ENCODE measurements at places on chromosomes 11 and 22. TPM values are rescaled to one million over a fixed set of nuclear protein-coding genes. Genes with fewer than 3 reads are reported as not detected.

Gene DGKZ
- total RNA-seq, result 100 TPM

DNA sequence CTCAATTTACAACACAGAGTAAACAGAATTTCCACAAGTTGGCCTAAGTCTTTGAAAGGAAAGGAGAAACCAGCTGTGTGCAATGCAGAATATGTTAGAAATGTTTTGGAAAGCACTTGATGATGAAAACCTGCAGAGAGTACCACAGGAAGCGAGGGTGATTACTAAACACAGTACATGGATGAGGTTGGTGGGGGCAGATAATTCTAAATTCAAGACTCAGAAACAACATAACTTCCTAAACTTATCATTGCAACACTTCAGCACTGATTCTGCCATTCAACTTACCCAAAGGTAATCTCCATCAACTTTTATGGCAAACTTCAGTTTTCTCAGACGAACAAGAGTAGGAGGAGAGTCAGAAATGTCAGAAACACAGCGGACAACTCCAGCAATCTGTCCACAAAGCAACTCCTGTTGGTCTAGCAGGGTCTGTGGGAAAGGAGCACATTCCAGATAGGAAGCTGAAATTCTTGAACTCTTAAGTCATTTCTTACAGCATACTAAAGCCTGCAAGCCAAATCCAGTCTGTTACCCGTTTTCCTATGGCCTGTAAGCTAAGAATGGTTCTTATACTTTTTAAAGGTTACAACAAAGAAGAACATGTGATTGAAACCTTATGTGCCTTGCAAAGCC lies 6.8 kb downstream of the HPS4 start:
- no peak overlapping the region for H3K27ac ChIP-seq
- no peaks in the 10 kb centered on the region for H3K27me3 ChIP-seq
- peaks cover 65% of the 10 kb centered on the region for H3K36me3 ChIP-seq
- no peak for DNase-seq
- H3K4me3 ChIP-seq, result no peak overlapping the region
- peaks cover 31% of the 10 kb centered on the region for H3K4me1 ChIP-seq

Gene TNNT3
- total RNA-seq, result not detected

DNA sequence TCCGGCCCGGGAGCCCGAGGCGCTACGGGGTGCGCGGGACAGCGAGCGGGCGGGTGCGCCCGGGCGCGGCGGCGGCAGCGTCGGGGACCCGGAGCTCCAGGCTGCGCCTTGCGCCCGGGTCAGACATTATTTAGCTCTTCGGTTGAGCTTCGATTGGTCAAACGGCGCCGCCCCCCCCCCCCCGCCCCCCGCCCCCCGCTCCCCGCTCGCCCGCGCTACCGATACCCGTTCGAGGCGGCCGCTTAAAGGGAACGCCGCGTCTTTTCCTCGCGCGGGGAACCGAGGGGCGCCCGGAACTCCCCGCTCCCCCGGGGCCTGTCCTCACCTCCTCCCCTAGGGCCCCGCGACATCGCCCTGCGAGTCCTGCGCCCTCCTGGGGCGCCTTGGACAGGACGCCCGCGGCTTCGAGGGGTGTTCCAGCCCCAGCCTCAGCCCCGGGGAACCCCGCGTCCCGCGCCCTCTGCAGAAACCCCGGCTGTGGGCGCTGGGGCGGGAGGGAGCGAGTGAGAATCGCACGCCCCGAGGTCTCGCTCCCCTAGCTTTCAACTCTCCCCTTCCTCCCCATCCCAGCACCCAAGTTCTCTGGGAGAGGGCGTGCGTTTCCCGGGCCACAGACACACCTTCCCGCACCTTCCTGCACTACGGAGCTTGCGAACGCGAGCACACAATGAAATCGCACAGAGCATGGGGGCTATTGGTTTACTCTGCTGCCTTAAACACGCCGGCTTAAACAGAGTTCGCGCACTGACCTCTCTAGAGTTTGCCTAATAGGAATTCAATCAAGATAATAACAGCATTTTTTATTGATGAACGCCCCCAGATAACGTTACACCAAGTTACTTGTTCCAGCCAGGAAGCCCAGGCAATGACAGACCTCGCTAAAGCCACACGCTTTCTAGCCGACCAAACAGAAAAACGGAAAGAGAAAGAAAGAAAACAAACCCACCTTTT lies at the start of gene BDNF:
Gene BDNF (minus strand): TSS at position 105 of the 951 bp plus-strand sequence. CDS start 41,891 bp downstream, outside the sequence.
- no peaks in the 10 kb centered on the region for H3K36me3 ChIP-seq
- no peak for DNase-seq
- H3K27ac ChIP-seq, result no peak within 1 kb of the TSS
- no peak within 1 kb of the TSS for H3K4me3 ChIP-seq

DNA sequence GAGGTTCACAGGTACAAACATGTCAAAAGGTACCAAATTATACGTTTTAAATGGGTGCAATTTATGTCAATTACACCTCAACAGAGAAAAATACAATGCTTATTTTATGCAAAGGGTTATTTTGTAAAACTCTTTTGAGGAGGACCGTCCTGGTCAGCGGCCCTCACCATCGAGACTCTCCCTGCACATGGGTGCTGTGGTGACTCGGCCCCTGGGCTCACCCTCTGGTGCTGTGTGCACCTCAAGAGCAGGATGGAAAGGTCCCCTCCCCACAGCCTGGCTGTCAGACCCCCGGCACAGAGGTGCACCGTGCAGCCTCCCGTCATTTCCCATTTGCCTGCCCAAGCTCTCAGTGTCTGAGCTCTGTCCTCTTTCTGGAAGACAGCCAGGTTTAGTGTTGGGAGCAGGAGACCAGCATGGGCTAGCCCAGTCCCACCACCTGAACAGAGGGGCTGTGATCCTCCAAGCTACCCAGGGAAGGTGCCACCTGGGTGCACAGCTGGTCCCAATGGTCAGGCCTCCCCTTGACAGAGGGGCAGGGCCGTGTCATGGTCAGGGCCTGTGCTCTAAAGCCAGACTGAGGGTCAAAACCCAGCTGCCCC lies 41.8 kb upstream of the PRODH start:
- no peak overlapping the region for H3K27ac ChIP-seq
- no peak overlapping the region for H3K4me3 ChIP-seq
- no peak for DNase-seq
- peaks cover 17% of the 10 kb centered on the region for H3K27me3 ChIP-seq

GRCh38 chr11:58047818-58048217 lies 17.1 kb downstream of the OR6Q1 start:
- no peaks in the 10 kb centered on the region for H3K27me3 ChIP-seq
- no peaks in the 10 kb centered on the region for H3K36me3 ChIP-seq
- no peak for DNase-seq

GRCh38 chr11:73048446-73048845 lies 93.7 kb downstream of the FCHSD2 start:
- no peaks in the 10 kb centered on the region for H3K4me1 ChIP-seq
- H3K27me3 ChIP-seq, result no peaks in the 10 kb centered on the region
- no peaks in the 10 kb centered on the region for H3K36me3 ChIP-seq

DNA sequence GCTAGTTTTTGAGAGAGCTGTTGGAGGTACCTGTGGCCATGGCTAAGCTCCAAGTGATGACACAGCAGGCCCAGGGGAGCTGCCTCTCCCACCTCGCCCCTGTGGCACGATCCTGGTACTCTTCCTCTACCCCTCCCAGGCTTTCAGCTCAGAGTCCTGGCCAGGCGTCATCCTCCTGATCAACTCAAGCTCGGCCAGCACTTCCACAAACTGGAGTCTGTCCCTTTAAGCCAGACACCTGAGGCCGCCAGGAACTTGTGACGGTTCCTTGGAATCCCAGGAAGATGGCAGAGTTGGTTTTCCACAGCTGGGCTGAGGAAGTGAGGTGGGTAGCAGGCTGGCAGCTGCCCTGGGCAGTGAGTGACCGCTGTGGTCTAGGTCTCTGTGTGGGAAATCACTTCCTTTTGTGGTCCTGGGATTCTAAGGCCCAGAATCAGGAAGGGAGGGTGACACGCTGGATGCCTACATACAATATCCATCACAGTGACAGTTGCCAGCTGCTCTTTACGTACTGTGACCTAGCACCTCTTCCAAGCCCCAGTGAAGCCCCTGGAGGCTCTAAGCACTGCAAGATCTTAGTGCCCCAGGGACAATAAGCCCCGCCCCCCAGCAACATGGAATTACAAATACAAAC lies 3.2 kb upstream of the CST6 start:
- H3K4me1 ChIP-seq, result peaks cover 30% of the 10 kb centered on the region
- no peak overlapping the region for H3K4me3 ChIP-seq
- peaks cover 20% of the 10 kb centered on the region for H3K36me3 ChIP-seq
- no peak overlapping the region for H3K27ac ChIP-seq
- H3K27me3 ChIP-seq, result no peaks in the 10 kb centered on the region

Measured in K562 (cell line).